Activated gamma-delta T cell (primary cell): ENCODE measurements at places on chromosomes 5 and 9.

- no peak for DNase-seq
Measured at GRCh38 chr5:179371121-179371510, 25.9 kb upstream of the ADAMTS2 start.

- no peak for DNase-seq
Measured at GRCh38 chr5:96963267-96963666, 27.4 kb downstream of the LNPEP start.

GRCh38 chr5:5770825-5771224 is 348.3 kb downstream of the ICE1 start:
- DNase-seq = no peak

GRCh38 chr5:139888370-139888769 is 92.8 kb downstream of the PSD2 start:
- no peak for DNase-seq

DNA sequence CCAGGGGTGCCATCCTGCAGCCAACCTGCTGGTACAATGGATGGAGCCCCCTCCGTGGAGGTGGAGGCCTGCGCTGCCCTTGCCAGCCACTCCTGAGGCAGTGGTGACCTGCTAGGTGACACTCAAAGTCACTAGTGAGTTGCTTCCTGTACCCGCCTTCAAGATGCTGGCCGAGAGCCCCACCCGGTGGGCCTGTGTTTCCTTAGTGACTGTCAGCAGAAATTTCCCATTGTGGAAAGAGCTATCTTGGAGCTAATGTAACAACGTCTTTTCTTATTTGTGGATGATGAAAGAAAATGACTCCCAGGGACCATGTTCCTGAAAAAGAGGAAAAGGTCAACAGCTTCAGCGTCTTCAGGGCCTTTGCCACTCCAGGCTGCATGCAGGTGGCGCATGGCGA is 117.0 kb upstream of the BOD1 start:
- DNase-seq = no peak

DNA sequence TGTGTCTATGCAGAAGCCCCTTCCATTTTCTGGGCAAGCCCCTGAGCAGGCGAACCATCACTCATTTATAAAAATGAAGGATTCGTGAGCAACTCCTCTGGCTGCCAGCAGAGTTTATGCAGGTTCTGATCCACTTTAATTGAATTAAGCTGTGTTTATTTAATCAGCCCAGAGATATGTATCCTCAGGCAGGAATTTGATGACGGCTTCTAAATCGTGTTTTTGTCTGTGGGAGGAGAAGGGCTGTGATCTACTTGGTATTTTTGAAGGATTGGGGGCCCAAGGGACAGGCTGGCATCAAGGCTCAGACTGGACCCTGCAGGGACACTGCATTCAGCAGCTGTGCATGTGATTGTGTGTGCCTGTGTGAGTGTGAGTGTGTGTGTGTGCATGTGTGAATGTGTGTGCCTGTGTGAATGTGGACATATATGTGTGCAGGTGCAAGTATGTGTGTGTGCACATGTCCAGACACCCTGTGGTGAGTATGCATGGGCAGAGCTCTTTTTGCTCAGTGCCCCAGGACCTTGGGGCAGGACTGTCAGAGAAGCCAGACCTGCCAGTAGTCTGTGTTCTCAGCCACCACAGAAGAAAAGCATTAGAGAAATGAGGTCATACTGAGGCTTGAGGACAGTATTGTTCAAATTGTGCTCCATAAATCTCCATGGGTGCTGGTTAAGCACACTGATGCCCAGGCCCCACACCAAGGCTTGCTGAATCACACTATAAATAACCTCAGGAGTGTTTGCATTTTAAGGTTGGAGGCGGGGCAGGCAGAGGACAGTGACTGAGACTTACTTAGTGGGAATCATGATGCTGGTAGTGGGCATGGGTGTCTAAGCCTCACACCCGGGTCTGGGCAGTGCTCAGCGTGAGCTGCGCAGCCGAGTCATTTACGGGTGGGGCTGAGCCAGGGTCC is 164.0 kb downstream of the CARTPT start:
- DNase-seq = no peak

- no peak for DNase-seq
Measured at GRCh38 chr5:144093868-144094267, 76.6 kb downstream of the YIPF5 start.

GRCh38 chr9:104068546-104068945 is 25.6 kb upstream of the SMC2 start:
- DNase-seq = no peak

DNA sequence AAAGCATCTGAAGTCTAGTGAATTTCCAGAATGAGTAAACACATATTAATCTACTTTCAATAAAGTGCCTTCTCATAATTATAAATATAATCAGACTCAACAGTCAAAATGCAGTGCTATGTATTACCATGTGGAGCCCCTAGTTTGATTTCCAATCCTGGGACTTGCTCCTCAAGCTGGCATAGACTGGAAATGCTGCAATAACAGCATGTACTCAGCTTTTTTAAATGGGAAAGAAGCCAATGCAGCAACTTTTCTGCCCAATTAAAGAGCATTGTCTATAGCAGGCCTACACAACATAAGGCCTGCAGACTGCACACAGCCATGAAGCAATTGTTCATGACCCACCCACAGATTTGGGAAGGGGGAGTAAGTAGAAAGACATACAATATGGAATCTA is 103.2 kb downstream of the NR2F1-AS1 start:
- DNase-seq = no peak

- no peak for DNase-seq
Measured at GRCh38 chr5:179263391-179264052, 81.7 kb downstream of the ADAMTS2 start.

GRCh38 chr5:128693764-128694163 is 155.7 kb upstream of the FBN2 start:
- no peak for DNase-seq

DNA sequence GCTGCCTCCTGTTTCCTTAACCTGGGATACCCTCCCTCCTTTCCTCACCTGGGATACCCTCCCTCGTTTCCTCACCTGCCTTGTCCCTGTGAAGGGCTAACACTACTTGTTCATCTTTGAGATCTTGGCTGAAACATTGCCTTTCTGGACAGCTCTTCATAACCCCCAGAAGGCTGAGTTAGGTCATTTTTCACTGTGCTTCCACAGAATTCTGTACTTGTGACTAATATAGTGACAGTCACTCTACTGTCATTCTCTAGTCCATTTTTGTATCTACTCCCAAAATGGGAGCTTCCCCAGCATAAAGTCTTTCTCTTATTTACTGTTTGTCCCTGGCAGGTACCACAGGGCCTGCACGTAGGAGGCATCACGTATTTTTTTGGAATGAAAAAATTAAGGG is 21.5 kb upstream of the DAB2 start:
- DNase-seq = no peak
